Neural crest cell (in vitro differentiated cells): ENCODE measurements at places on chromosomes 5 and 9. TPM values are rescaled to one million over a fixed set of nuclear protein-coding genes. Genes with fewer than 3 reads are reported as not detected.

DNA sequence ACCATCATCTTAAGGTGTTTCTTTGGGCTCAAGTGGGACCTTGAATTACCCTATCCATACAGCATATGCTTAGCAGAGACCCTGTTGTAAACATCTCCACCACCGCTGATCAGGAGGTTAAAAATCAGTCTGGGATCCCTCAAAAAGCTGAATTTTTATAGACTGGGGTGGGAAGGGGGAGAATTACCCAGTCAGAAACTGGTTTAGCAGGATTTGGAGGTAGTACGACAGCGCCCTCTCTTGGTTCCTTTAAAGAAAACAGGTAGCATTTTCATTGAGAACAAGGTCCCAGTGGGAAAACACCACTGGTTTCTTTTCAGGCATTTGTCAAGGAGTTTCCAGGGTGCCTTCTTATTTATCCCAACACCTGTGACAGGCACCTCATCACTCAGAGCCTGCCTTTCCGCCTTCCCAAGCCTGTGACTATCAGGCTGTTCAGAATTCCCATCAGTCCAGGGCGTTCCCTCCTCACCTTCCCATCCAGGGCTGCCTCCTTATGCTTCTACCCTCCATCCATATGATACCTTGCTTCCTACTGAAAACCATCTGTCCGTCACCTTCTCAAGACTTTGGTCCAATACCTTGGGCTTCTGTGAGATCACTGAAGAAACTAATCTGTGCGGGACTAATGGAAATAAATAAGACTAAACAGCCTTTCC is 203.8 kb upstream of the RAI14 start:
- DNase-seq: no peak

The PCDHB6 gene
- 0.64 and 0.70 TPM in 2 replicates for total RNA-seq

GRCh38 chr5:146588331-146589027 is 72.5 kb upstream of the GPR151 start:
- no peak for DNase-seq

DNA sequence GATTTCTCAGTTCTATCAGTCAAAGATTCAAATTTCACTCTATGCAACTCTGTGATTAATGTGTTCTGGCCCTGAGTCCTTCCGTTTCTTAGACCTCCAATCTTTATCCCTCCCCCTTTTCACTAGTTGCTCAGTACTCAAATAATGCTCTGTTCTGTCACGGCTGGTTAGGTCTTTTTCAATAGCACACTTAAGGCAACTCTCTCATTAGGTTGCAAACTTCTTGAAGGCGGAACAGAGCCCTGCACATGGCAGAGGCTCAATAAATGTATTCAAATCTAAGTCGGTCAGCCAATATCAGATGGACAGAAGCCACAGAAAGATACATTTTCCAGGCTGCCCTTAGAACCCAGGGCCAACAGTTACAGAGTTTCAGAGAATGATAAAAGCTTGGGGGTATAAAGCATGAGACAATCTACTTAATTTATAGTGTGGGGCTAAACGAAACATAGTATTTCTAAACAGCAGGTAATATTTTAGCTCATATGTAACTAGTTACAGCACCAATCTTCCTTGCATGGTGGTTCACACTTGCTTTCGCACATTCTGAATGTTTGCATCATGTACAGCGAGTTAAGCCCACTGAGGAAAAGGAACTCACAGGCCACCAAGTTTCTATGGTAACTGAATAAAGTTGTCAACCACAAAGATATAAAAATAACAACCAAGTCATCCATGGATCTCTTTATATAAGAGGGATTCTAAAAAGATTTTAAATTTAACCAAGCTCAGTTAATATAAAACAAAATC is 67.1 kb upstream of the GOLPH3 start:
- DNase-seq: no peak

The PCAT7 gene
- 7.4 and 8.6 TPM in 2 replicates for total RNA-seq

- DNase-seq: peak; percentile 12
Measured at GRCh38 chr5:122498163-122498562, 186.1 kb downstream of the SNCAIP start.
